ENCODE measurements at places on chromosomes 4 and X.

GRCh38 chr4:52945326-52945898 is 83.3 kb downstream of the RASL11B start:
- DNase-seq: no peak

DNA sequence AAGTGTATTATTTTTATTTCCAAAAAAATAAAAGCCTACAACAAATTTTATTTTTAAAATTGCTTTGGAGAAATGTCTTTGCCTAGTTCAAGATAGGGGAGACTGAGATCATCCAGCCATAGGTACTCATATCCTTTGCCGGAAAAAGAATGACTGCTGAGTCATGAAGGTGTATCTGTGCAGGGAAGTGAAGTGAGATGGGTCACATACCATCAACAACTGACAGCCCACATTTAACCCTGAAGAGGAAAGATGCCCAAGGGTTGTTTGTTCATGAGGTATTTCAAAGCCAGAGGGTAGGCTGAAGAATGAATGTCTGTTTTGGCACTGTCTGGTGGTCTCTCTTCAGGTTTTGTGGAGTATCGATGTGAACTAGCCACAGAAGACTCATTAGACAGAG is 106.7 kb upstream of the TTC29 start:
- DNase-seq: no peak

GRCh38 chrX:471281-471680 is 84.6 kb upstream of the PPP2R3B start:
- no peak for DNase-seq

GRCh38 chrX:111470681-111471403 is 40.6 kb upstream of the SERTM2 start:
- no peak for DNase-seq

DNA sequence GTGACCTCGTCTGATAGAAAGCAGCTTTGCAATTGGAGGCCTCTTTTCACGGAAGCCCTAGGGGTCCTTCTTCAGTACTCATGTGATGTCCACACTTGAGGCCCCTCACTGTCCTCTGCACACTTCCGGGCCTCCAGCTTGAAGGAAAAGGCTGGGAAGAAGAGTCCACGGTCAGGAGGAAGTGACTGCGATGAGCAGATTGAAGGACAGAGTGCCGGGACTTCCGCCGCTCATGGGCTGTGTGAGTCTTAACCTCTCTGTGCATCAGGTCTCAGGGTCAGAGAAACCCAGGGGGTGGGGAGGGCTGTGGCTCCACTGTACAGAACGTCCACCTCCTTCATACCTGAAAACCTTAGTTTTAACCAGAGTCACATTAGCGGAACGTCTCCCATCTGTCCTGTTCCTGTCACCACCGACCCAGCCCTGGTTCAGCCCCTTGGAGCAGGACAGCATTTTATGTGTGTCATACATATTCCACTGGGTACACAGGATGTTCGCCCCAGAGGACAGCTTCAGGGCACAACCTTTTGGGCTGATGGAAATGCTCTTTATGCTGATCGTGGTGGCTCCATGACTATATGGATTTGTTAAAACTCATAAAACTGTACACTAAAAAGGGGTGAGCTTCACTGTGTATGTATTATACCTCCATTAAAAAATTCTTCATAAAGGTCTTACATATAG is 51.0 kb upstream of the SORCS2 start:
- DNase-seq: no peak

DNA sequence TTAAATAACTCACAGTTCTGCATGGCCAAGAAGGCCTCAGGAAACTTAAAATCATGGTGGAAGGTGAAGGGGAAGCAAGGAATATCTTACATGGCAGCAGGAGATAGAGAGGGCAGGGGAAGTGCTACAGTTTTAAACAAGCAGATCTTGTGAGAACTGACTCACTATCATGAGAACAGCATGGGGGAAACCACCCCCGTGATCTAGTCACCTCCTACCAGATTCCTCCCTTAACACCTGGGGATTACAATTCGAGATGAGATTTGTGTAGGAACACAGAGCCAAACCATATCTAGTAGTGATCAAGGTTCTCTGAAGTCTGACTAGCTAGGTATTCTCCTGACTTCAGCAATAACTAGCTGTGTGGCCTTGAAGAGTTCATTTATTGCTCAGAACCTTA is 56.0 kb downstream of the BANK1 start:
- DNase-seq: no peak

GRCh38 chr4:37132975-37133360 is 111.6 kb upstream of the NWD2 start:
- no peak for DNase-seq

DNA sequence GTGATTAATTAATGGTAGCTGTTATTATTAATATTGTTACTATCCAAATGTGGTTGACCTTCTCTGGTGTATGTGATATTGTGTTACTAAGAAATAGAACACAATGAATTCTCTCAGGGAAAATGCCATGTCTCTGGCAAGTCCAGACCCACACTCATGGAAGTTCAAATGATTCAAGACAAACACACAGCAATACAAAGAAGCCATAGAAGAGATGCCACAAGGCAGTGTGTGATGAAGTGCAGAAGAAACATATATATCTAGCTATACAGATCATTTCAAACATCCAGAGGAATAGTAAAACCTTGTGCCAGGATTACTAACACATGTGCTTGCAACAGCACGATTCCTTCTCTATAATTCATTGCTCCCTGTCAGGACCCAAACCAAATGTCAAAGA is 93.1 kb upstream of the SOD3 start:
- DNase-seq: no peak
